GM23338 (cell line): ENCODE measurements at places on chromosomes 11 and 22. TPM values are rescaled to one million over a fixed set of nuclear protein-coding genes. Genes with fewer than 3 reads are reported as not detected.

Gene TMEM121B
- 6.4 and 7.2 TPM in 2 replicates for total RNA-seq

Gene HBD
- total RNA-seq = not detected in 2 replicates

Gene OR51M1
- total RNA-seq = 0.03 and 0.35 TPM in 2 replicates

GRCh38 chr11:5922749-5923426 is 19.2 kb upstream of the OR56A3 start:
- DNase-seq = no peak

GRCh38 chr11:120339394-120339890 is 3.2 kb downstream of the ARHGEF12 start:
- peak; percentile 9 for DNase-seq

GRCh38 chr11:6962141-6962540 is 35.9 kb downstream of the ZNF215 start:
- DNase-seq = peak; percentile 5

Gene SLC22A8
- not detected in 2 replicates for total RNA-seq

DNA sequence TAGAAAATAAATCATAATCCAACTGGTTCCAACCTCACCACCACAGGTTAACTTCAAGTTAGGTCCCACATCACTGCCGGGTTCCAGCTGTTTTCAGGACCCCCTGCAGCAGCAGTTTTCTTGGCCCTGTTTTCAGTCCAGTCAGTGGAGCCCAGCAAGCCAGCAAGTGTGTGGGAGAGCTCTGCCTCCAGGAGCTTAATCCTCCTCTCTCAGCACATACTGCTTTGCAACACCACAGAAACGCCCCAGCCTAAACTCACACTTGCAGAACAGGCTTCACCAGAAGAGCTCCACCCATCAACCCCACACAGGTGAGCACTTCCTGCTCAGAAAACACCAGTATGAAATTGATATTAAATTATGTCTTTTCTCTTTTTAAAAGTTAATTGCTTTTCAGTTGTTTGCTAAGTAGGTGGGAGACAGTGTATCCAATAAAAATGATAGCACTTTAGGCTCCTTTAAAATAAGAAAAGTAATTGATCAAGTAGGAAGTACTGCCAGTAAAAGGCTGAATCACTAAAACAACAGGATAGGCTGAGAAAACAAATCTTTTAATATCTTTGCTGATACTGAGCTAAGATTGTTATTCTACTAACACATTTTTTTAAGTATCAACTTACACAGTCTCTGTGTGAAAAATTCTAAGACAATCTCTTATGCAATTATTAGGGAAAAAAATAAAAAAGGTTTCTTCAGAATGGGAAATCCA is 81.5 kb upstream of the TP53AIP1 start:
- DNase-seq = peak; percentile 77

Gene SLC6A5
- not detected in 2 replicates for total RNA-seq

Gene SLC5A12
- total RNA-seq = 1.4 and 3.7 TPM in 2 replicates

DNA sequence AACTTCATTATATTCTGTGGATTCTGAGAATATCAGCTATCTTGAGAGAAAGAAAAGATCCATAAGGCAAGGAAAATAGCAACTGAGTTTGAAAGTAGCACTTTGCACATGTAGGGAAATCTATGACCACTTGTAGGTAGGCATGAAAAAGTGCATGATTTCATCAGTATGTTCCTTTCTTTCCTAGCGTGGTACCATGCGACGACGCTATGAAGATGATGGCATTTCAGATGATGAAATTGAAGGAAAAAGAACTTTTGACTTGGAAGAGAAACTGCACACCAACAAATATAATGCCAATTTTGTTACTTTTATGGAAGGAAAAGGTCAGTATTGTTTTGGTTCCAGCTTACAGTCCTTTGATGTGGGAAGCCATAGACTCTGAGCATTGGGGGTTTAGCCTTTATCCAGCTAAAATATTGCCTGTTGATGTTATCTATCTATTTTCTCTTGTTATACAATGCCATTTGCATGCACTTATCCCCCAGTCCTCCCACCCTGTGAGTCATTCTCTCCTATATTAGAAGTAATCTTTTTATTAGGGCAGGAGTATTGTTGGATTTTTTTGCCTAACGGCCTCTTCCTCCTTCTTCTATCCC is 60.9 kb downstream of the KDM2A start:
- DNase-seq = no peak

DNA sequence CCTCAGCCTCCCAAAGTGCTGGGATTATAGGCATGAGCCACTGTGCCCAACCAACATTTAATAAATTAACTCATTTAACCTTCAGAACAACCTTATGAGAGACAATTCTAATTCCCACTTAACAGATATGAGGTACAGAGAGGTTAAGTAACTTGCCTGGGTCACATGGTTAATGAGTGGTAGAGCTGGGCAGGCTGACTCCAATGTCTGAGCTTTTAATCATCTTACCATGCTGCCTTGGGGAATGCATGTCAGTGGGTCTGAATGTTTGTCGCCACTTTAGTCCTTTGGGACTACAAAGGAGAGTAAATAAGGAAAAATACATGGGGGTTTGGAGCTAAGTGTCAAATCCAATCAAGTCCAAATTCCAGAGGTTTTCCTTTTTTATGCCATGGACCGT is 11.2 kb upstream of the PIK3C2A start:
- DNase-seq = no peak
